NCI-H226 (cell line): ENCODE measurements at places on chromosomes 5 and 9.

GRCh38 chr9:13524245-13524644, 244.8 kb upstream of the MPDZ start:
- DNase-seq, result peak; percentile 73

GRCh38 chr9:128153060-128153946, 4.0 kb downstream of the LCN2 start:
- DNase-seq, result no peak

- DNase-seq, result no peak
Observed at GRCh38 chr5:35185518-35185917, 44.8 kb downstream of the PRLR start.

DNA sequence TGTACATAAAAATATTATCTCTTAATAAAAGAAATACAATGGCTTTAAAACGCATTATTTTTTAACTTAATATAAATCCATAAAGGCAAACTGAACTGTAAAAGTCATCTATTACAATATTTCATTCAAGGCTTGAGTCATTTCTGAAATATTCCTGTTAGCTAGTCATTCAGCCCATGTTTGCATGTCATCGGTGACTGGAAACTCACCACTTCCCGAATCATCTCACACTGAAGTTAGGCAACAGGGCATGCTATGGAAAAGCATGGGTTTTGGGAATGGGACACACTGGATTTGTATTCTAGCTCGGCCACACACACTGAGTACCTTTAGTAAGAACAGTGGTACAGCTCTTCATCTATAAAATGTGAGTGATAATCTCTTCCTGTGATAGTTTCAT, 691.1 kb upstream of the C9orf72 start:
- DNase-seq, result peak; percentile 42

DNA sequence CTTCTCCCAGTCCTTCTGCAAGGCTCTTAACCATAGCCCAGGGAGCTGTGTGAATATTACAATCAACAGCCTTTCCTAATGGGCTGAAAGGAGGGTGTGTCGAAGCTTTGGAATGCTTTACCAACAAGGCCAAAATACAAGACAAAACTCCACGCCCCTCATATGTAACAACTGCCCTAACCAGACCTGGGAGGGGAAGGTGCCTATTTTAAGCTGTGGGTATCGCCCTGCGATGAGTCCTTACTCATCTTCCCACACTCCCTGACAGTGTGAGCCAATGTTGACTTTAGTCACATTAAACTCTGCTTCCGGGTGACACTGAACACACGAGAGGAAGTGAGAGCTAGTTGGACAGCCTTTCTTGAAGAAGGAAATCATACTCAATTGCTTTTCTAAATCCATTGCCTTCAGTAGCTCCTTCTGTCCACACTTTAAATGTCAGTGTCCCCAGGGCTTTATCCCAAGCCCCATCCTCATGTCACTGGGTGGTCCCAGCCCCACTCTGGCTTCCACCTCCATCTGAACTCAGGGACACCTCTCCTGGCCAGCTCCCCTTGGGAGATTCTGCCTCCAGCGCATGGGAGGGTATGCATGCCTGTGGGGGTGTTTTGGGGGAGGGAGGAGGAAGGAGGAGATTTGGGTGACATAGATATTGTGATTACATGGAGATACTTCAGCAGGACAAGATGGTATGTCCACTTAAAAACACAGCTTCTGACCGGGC, 6.5 kb upstream of the TBC1D9B start:
- peak; percentile 38 for DNase-seq
